ENCODE measurements at places on chromosomes 11 and 22.

DNA sequence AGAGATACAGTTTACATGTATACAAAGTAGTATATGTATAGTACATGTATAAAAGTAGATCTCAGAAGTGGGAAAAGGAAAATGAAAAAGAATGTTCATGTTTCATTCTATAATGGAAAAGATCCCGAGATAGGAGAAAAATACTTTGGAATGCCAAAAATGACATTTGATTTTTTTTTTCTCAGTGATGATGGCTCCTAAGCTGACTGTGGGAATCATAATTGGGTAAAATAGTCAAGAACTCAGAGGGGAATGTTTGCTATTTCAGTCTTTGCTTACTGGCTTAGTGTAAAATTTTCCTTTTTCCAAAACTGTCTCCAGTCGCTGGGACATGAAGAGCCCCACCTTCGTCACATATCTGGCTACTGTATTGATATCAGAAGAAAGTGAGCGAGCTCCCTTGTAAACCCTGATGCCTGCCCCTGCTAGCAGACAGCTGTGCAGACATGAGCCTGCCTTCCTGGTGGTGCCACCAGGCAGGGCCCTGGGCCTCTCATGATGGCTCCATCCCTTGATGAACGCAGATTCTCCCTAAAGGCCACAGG is 944.6 kb downstream of the NTM start:
- no peak for DNase-seq

DNA sequence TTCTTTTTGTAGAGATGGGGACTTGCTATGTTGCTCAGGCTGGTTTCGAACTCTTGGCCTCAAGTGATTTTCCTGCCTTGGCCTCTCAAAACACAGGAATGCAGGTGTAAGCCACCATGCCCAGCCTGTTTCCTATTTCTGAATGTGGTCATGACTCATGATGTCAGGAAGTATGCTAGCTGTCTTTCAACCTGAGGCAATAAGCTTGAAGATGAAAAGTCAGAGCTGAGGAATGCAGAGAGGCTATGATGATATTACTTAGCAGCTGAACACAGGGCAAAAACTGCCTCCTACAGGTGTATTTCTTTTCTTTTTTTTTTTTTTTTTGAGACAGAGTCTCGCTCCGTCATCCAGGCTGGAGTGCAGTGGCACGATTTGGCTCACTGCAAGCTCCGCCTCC is 9.0 kb upstream of the NUCB2 start:
- no peak for DNase-seq

DNA sequence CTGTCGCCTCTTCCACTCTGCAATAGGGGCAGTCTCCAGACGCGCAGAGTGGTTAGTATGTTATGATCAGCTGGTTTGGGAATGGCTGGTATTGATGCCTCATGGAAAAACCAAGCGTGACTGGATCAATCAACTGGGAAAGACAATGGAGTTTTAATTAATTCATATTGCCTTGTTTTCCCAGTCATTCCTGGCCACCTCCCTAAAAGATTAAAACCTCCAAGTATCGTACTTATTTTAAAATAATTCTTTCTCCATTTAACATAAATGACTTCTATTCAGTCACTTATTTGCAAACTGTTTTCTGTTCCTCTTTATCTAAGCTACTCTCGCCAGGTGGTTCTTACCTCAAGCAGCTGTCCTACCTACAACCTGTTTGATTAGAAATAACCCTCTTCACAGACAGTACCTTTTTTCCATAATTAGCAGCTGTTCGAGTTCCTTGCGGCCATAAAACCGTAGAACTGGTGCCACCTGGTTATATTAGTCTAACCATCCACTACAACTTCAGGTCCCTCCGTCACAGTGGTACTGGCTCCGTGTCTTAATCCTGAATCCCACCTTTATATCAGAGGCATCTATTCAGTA is 898 bp downstream of the ZNF215 start:
- no peak for DNase-seq

DNA sequence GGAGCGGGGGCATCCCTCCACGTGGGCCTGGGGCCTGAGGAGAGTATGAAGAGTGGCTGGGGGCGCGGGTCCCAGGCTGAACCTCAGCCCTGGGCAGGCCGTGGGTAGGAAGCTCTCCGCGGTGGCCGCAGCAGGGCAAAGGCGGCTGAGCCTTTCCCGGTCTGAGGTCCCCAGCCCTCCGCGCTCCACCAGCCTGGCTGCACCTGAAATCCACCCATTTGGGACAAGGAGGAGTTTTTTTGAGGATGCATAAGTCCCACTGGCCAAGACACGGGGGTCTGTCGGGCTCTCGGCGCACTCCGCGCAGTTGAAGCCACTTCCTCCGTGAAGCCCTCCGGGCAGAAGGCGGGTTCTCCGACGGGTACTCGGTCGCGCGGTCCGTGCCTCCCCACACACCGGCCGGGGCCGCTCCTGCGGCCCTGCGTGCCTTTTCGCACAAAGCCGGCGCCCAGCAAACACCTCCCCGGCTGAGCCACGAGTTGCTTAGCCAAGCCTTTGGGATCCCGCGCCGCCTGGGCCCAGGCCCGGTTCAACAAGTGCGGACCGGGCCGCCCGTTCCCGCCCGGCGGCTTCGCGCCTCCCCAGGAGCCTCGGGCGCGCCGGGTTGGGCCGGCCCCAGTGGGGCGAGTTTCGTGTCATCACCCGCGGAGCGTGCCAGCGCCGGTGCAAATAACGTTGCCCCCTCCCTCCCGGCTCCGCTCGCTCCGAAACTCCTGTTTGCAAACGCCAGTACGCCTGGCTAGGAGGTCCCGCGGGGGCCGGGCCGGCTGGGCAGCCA is 666 bp upstream of the OVOL1 start:
- DNase-seq, result no peak

- no peak for DNase-seq
Observed at GRCh38 chr22:39718921-39719475, 148.4 kb downstream of the CACNA1I start.

DNA sequence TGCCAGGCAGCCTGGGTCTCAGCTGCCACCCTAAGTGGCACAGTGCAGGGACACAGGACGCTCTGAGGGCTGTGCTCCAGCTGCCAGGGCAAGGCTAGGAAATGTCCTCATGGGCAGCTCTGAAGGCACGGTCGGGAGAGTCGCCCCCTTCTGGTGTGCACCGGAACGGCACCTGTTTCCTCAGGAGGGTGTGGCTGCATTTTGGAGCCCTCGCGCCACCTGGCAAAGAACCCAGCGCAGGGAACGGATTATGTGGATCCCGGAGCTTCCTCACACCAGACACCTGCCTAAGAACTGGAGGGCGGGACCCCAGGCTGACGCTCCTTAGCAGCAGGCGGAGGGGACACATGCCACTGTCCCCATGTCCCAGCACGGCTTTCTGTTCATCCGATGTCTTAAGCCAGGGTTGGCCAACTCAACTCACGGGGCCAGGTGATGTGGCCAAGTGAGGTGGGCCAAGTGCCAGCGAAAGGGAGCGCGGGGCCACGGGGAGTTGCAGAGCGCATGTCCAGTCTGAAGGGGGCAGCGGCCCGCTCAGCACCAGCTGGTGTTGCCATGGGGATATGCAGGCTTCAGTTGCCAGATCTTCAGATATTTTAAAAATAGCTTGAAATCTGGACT is 5.1 kb upstream of the SLC22A8 start:
- no peak for DNase-seq

DNA sequence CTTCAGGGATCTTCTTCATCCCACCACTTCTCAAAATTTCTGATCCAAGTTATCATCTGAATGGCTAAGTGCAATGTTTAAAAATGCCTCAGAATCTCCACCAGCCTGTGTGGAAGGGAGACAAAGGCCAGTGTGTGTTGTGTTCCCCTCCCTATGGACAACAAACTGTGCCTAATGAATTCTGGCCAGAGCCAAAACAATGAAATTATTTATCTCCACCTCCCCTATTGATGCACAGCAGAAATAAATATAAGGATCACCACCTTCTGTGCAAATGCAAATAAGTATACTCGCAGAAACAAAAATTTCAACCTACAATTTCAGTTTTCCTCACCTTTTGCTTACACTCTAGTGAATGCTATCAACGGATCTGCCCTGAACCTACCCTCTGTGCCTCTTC is 75.8 kb downstream of the GAB2 start:
- DNase-seq, result no peak

DNA sequence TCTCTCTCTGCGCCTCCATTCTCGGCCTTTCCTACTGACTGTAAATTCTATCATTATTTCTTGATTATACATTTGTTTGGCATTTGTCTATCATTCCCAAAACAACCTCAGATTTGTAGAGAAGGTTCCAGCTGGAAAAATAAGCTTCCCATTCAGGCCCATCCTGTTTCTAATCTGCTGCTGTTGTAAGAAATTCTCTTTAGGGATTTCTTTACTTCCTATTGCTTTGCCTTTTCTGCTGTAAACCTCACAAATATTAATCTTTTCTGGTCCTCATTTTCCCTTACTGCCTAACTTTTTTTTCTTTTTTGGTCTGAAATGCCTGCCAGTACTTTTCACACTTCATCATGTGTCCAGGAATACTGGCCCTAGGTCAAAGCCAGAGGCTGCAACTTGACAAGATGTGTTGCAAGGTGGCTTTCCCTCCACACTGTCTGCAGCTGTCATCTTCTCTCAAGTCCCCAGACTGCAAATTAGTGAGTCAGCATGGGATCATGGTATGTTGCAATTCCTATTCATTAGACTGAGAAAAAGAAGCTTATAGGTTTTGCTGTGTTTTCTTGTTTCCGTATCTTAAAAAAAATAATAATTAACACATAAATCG is 858.7 kb upstream of the CHORDC1 start:
- DNase-seq, result no peak

DNA sequence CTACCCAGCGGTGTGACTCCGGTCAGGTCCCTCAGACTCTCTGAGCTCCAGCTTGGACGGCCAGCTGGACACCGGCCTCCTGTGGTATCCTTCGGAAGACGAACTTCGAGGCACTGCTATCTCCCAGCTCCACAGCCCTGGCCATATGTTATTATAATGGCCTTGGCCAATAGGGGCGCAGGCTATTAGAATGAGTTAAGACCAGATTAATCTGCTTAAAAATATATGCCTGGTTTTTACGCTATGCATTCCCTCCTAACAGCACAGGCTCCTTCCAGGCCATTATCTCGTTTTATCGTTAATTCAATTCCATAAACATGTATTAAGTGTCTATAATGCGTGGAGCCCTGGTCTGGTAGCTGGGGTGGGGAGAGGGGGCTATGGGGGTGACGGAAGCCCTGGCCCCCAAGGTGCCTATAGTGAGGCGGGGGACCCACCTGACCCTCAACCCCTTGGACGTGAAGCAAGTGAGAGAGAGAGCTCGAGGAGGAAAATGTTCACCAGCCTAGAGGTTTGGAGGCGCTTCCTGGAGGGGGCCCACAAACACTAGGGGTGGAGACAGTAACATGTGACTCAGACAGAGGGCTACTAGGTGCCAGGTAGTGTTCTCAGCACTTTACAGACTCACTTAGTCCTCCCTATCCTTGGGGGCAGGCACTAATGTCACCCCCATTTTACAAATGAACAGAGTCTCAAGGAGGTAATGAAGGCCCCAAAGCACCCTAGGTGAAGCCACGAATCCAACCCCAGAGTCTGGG is 37.5 kb upstream of the TCF20 start:
- DNase-seq, result no peak

DNA sequence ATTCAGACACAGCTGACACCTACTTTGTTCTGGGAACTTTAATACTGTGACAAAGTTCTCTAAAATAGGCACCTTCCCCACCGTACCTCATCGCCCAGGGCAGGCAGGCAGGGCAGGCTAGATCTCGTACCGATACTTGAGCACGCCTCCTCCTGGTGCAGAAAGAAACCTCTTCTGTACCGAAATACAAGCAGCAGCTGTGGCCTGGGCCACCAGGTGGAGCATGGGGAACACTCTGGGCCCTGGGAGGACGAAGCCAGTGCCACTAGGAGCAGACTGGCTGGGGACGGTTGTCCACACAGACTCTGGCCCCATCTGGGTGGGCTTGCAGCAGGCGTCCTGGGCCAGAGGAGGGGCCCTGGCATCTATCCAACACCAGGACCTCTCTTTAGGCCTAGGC is 12.8 kb downstream of the PMM1 start:
- DNase-seq, result no peak

- DNase-seq, result no peak
Observed at GRCh38 chr11:134691295-134691873, 279.3 kb upstream of the B3GAT1 start.

DNA sequence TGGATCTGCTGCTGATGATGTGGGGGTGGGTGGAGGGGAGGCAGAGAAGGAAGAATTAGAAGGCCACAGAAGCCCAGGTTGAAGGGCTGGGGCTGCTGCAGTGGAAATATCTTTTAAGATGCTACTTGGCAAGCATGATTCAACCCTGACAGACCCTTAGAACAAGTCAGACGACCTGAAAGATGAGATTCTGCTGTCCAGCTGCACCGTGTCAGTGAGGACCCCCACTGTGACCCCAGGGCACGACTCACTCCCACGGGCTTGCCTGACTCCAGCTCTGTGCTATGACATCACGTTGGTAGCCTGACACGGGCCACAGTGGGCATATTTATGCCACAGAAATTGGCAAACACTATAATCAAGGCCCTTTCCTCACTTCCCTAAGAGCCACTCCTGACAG is 36.0 kb downstream of the LRFN4 start:
- DNase-seq, result no peak

- DNase-seq, result no peak
Observed at GRCh38 chr11:12216671-12217374, 106.4 kb downstream of the MICAL2 start.

GRCh38 chr22:36327922-36328551 is 59.7 kb downstream of the MYH9 start:
- no peak for DNase-seq

DNA sequence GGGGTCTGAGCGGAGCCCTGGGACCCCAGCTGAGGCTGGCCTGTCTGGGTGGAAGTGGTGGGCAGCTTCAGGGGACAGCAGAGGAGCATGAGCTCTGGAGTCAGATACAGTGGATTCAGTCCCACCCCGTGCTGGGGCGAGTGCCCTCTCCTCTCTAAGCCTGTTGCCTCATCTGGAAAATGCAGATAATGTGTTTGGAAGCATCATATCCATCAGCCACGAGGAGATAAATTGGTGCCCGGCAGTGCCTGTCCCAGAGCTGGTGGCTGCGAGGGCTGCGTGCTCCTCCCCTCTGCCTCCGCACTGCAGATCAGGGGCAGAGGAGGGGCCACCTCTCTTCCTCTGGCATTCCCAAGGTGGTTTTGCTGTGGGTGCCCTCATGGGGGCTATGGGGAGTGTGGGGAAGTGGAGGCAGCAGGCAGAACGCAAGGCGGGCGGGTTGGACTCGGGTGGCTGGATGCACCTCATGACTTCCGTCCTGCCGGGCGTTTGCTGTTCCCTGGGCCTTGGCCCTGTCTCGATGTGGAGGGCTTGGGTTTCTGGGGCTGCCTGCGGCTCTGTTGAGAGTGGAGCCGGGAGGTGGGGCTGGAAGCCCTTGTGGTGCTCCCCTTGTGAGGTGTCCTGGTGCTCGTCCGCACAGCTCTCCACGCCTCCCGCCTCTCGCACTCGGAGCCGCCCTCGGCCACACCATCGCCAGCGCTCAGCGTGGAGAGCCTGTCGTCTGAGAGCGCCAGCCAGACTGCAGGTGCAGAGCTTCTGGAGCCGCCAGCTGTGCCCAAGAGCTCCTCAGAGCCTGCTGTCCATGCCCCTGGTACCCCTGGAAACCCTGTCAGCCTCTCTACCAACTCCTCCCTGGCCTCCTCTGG is 20.9 kb downstream of the MICALL1 start:
- no peak for DNase-seq

GRCh38 chr11:7512525-7513233 is 1.1 kb upstream of the PPFIBP2 start:
- no peak for DNase-seq

All from NCI-H187 (cell line).